Activated CD4-positive, alpha-beta T cell treated with anti-CD3 and anti-CD28 coated beads for 24 hours (primary cell): ENCODE measurements at places on chromosomes 7 and 10.

- DNase-seq = no peak
Observed at GRCh38 chr10:129755158-129755591, 208.9 kb downstream of the EBF3 start.

GRCh38 chr10:98251399-98251798, 16.6 kb downstream of the LOXL4 start:
- DNase-seq = no peak

GRCh38 chr7:90262438-90262837, 17.5 kb downstream of the CFAP69 start:
- DNase-seq = no peak

GRCh38 chr10:97063271-97063982, 122.3 kb downstream of the SLIT1 start:
- DNase-seq = no peak

DNA sequence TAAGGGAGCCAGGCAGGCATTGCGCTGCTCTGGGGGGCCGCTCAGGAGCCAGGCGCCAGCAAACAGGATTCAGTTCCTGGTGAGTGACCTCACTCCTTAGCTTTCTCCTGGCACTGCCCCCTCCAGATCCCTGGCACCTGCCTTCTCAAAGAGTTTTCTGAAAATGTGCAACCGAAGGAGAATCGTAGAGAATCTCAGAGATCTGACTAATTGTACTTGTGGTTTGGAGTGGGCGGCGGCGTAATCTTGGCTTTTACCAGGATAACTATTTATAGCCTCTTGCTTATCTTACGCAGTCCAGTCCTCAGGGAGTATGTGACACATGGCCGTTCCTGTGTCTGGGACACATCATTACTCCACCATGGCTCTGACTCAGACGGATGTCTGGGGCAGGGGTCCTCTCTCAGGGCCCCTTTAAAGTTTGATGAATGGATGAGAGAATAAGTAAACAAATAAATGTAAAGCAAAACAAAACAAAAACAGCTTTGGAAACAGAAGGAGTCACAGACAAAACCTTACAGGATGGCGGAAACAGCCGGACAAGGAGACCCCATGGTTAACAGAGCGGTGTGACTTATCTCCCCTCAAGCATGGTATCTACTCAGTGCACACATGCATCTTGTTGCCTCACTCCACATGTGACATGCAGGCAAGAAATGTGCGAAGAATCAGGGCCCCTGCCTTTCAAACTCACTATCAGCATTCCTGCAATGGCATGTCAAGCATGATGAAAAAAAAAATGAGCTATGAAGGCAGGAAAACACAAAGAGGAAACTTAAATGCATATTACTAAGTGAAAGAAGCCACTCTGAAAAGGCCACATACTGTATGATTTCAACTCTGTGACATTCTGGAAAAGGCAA, 99.7 kb downstream of the TNS3 start:
- no peak for DNase-seq

- DNase-seq = no peak
Observed at GRCh38 chr10:60757420-60757895, 20.8 kb upstream of the CDK1 start.

GRCh38 chr7:157900556-157900955, 563.8 kb downstream of the DNAJB6 start:
- no peak for DNase-seq

DNA sequence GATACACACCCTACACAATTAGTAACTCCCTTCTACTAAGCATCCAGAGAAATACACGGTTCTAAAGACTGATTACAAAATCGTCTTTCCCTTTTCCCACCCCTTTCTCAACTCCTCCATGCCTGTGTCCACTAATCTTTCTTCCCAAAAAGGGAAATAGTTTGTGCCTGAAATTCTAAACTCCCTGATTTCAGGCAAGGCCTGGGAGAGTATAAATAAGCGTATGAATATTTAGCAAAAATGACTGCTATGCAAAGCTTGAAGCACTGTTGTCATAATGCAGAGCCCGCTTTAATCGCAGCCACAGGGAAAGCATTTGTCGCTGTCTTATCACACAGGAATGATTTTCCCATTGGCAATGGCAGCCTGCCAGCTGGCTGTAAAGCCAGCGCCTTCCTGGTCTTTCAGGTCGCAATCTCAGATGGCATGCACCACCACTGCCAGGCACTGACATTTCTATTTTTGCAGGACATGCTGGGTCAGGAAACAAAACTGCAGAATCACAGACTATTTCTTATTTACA, 142.9 kb upstream of the PCGF5 start:
- DNase-seq = no peak

DNA sequence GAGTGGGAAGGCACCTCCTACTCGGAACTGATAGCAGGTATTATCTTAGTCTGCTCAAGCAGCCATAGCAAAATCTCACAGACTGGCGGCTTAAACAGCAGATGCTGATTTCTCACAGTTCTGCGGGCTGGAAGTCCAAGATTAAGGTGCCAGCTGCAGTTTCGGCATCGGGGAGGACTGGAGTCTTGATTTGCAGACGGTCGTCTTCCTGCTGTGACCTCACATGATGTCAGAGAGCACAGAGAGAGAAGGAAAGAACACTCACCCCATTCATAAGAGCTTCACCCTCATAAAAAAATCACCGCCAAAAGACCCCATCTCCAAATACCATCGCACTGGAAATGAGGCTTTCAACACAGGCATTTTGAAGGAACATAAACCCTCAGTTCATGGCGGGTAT, 216.5 kb upstream of the PITRM1 start:
- no peak for DNase-seq

DNA sequence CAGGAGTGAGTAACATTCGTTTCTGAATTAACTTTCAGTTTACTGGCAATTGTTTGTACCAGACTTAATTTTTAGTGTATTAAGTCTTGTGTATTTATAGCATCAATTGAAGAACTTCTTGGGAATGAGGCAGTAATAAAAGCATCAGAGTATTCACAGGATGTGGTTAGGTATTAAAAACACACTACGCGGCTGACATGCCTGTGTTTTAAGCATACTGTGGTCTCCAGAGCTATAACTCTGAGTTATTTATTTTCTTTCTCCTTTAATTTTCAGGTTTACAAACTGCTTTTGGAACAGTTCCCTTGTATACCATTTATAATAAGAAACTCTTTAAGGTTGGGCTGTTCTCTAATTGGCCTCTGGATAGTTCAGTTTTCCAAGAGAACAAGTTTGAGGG, 626.1 kb upstream of the NRG3 start:
- DNase-seq = no peak

- DNase-seq = no peak
Observed at GRCh38 chr7:94571816-94572215, 62.2 kb downstream of the CASD1 start.

DNA sequence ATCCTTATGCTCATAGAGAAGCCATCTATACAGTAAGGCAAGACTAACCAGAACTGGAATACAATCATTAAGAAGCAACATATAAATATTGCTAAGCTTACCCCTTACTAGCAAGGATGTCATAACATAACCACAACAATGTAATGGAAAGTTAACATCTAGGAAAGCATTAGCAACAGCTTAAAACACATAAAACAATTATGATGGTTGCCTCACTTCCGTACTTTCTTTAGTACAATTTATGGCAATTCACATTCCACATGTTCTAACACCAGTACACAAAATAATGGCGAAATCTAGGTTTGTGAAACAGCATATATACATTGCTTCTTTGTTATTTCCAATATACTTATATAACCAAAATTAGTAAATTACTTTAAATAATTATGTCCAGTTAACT, 195.0 kb downstream of the AHR start:
- no peak for DNase-seq

GRCh38 chr7:105246256-105246655, 142.5 kb downstream of the SRPK2 start:
- no peak for DNase-seq

- no peak for DNase-seq
Observed at GRCh38 chr7:84393786-84394185, 199.2 kb upstream of the SEMA3A start.

GRCh38 chr7:72281308-72281707, 130.8 kb downstream of the CALN1 start:
- DNase-seq = no peak

- DNase-seq = no peak
Observed at GRCh38 chr7:33388332-33388731, 259.0 kb downstream of the BBS9 start.
